ENCODE measurements at places on chromosomes 6 and 20. TPM values are rescaled to one million over a fixed set of nuclear protein-coding genes. Genes with fewer than 3 reads are reported as not detected.

Gene METTL24
- not detected for total RNA-seq

Gene PPP1R3G
- 0.22 TPM for total RNA-seq

Gene CENPB
- 94.1 TPM for total RNA-seq

DNA sequence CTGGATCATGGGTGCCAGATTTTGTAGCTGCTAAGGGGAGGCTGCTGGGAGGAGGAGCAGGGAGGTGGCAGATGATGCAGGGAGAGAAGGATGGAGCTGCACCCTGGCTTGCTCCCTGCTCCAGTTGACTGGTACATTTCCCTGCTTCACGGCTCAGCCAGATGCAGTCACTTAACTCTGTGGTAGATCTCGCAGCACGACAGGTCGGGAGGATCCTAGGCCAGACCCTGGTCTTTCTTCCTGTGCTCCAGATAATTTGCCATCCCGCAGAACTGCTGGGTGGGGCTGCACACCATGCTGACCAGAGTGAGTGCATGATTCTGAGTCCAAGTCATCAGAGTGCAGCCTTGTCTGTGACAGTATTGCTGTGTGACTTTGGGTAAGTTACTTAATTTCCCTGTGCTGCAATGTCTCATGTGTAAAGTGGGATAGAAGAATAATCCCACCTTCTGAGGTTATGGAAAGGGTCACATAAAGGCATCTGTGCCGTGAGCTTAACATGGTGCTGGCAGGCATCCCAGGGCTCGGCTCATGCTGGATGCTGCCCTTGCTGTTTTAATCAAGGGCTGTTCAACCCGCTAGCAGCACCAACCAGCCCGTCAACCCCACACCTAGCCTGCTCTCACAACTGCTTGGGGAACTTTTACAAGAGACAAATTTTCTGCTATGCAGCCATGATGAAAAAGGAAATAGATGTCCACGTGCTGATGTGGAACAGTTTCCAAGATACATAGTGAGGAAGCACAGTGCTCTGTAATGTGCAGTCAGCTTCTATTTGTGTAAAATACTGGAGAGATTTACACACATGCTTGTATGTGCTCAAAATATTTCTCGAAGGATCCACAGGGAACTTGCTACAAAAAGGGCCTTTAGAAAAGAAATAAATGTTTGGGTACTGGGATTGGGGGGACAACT lies 257.9 kb downstream of the CDH26 start:
- no peak for DNase-seq

- DNase-seq: no peak
Measured at GRCh38 chr20:52899041-52899608, 73.0 kb upstream of the TSHZ2 start.

- DNase-seq: peak; percentile 59
Measured at GRCh38 chr6:45591306-45591705, 213.6 kb upstream of the SUPT3H start.

GRCh38 chr6:65903992-65904391 lies 197.0 kb upstream of the EYS start:
- no peak for DNase-seq

Data from A172 (cell line).